ENCODE measurements at places on chromosomes 2 and 18. TPM values are rescaled to one million over a fixed set of nuclear protein-coding genes. Genes with fewer than 3 reads are reported as not detected.

Gene IL1RL1
- total RNA-seq, result 2.6 TPM

Gene HOXD12
- not detected for total RNA-seq

Gene POTEI
- not detected for total RNA-seq

Gene LDLRAD4
- 41.9 TPM for total RNA-seq

Gene RAB6C
- not detected for total RNA-seq

Gene AMER3
- not detected for total RNA-seq

Gene CIB4
- total RNA-seq, result not detected

Gene ATP8B1
- total RNA-seq, result 12.1 TPM

Gene IGFBP5
- total RNA-seq, result 55.4 TPM

Gene VAMP8
- 69.9 TPM for total RNA-seq

Gene GPAT2
- total RNA-seq, result 1.3 TPM

Gene PHOSPHO2
- total RNA-seq, result 2.1 TPM

Gene PRADC1
- total RNA-seq, result 24.4 TPM

Gene NEB
- 0.91 TPM for total RNA-seq

Gene MSGN1
- not detected for total RNA-seq

Gene ARHGEF4
- 1.3 TPM for total RNA-seq

Gene SLC5A7
- total RNA-seq, result not detected

Gene ATOH8
- total RNA-seq, result 28.0 TPM

Gene C2orf66
- not detected for total RNA-seq

Gene SPOPL
- total RNA-seq, result 11.3 TPM

Gene CROCC2
- 0.05 TPM for total RNA-seq

Gene HAAO
- total RNA-seq, result 188 TPM

Gene CNRIP1
- 2.3 TPM for total RNA-seq

Gene SCN7A
- 0.73 TPM for total RNA-seq

Gene PLGLB1
- total RNA-seq, result 104 TPM

Gene SPATA3
- total RNA-seq, result not detected

Gene ARL4C
- total RNA-seq, result 3.0 TPM

Gene C1QL2
- total RNA-seq, result not detected

Gene NYAP2
- not detected for total RNA-seq

Gene ADD2
- 0.33 TPM for total RNA-seq

Measured in left lobe of liver (tissue), 2 donors.